Left lung (tissue), 14 donors: ENCODE measurements at places on chromosomes 7 and 10. TPM values are rescaled to one million over a fixed set of nuclear protein-coding genes. Genes with fewer than 3 reads are reported as not detected.

The C10orf67 gene
- polyA plus RNA-seq = 0.76 TPM

The PIK3CG gene
- polyA plus RNA-seq = 4.0 TPM

The LEP gene
- 0.07 TPM for polyA plus RNA-seq

The OR6B1 gene
- polyA plus RNA-seq = not detected

The GPR26 gene
- not detected for polyA plus RNA-seq

The CFAP69 gene
- 12.9 TPM for polyA plus RNA-seq

The ZNF862 gene
- 19.2 TPM for polyA plus RNA-seq

The GALNT17 gene
- polyA plus RNA-seq = 10.2 TPM

The TBC1D12 gene
- 21.4 TPM for polyA plus RNA-seq

The KBTBD2 gene
- polyA plus RNA-seq = 62.8 TPM

GRCh38 chr10:98567391-98568133 is 120.8 kb upstream of the HPS1 start:
- no peak for DNase-seq

- no peak for DNase-seq
Measured at GRCh38 chr7:11620406-11621253, 211.4 kb downstream of the THSD7A start.

DNA sequence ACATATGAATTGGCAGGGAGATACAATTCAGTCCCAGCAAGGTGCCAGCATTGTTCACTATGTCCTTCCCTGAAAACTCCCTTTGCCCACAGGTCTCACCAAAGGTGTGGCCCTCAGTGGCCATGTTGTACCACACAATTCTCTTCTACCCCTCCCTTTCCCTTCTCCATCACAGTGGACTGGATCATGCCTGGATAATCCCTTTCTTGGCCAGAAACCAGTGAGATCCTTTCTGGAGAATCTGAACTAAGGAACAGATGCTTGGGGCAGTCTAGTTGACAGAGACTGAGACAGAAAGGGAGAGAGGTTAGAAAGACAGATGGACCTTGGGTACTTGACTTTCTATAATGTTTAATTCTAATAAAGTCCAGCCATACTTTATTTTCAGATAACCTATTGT is 9.5 kb downstream of the NMT2 start:
- no peak for DNase-seq

DNA sequence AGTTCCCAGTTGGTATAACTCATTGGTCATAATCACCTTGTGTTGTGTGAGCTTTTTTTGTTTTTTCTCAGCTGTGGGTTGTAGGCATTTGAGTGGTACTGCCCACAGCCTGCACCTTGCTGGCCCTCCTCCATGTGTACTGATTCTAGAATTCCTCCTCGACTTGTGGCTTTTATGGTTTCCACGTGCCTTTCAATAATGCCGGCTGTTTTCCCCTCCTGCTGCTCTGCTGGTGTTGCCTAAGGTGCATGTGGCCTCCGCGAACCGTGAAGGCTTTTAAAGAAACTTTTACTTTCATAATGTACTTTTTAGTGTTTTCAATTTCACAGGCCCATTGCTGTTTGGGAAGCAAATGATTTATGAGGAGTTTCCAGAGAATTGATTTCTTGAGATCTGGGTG is 518.0 kb downstream of the REEP3 start:
- no peak for DNase-seq

- DNase-seq = no peak
Measured at GRCh38 chr10:58400609-58401008, 15.4 kb downstream of the TFAM start.

DNA sequence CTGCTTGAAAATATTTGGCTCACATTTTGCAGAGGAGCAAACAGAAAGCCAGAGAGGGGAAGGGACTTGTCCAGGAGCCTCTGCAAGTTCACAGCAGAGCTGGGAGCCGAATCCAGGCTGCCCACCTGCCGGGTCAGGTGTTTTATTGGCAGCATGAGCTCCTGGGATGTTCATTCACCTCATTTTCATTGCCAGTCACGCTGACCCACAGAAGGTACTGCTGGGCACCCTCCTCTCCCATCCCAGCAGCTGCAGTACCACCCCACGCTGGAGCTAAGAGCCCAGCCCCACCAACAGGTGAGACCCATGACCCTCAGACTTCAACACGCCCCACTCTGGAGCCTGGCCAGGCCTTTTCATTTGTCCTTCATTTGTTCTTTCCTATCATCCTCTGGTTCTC is 102.7 kb downstream of the GRID1 start:
- DNase-seq = no peak

- DNase-seq = no peak
Measured at GRCh38 chr10:103254538-103255325, 9.0 kb downstream of the RPEL1 start.

DNA sequence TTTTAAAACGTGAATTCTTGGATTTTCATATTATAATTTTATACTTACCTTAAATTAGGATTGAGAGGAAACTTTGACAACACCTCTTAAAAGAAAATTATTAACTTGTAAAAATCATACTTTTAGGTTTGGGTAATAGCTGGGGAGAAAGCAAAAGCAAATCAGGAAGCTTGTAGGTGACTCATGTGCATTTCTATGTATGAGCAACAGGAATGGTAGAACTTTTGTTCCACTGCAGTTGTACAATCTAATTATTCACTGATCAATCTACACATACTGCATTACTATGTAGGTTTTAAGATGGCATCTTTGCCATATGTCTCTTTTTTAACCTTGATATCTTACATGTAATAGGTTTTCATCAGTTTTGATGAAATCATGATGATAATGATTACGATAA is 223.2 kb downstream of the PRKG1 start:
- no peak for DNase-seq

DNA sequence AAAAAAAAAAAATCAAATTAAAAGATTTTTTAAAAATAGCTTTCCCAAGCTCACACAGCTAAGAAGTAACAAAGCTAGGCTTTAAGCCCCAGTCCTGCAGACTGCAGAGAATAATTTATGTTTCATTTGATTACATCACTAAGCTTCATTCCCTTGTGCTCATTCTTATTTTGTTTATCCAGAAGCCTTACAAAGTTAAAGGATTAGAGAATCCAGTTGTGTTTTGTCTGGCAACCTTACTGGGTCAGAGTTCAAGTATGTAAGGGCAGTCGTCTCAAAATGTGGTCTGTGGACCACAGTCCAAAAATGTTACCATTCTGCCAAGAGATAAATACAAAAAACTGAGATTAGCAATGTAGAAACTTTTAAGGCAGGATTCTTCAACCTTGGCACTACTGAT is 32.1 kb upstream of the EZH2 start:
- peak; percentile 12 for DNase-seq

- DNase-seq = no peak
Measured at GRCh38 chr7:46486256-46487206, 565.5 kb upstream of the IGFBP3 start.

DNA sequence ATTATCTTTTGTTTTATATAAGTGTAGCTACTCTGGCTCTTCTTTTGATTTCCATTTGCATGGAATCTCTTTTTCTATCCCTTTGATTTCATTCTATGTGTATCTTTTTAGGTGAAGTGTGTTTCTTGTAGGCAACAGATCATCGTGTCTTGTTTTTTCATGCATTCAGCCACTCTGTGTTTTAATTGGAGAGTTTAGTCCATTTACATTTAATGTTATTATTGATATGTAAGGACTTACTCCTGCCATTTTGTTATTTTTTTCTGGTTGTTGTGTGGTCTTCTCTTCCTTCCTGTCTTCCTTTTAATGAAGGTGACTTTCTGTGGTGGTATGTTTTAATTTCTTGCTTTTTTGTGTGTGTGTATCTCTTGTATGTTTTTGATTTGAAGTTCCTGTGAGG is 81.6 kb downstream of the BBS9 start:
- no peak for DNase-seq

DNA sequence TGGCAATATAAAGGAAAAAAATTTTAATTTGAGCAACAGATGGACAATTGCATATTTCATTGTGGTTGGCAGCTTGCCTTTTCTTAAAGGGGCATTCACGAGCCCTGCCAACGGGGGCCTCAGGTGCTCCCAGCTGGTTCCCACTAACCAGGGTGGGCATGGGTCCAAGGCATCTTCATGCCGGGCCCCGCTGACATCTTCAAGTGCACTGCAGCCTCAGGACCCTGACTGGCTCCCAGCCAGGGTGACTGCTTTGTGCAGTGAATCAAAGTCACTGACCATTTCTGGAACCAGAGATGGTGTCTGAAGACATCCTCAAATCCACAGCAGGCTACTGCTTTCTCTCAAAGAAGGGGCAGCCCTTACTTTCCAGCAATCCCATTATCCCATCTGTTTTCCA is 275.2 kb upstream of the MGMT start:
- DNase-seq = no peak

- no peak for DNase-seq
Measured at GRCh38 chr10:31698181-31698830, 230.3 kb downstream of the ARHGAP12 start.

GRCh38 chr7:17411922-17412321 is 113.5 kb downstream of the AHR start:
- no peak for DNase-seq

- DNase-seq = no peak
Measured at GRCh38 chr10:79306644-79307220, 40.5 kb upstream of the PPIF start.

DNA sequence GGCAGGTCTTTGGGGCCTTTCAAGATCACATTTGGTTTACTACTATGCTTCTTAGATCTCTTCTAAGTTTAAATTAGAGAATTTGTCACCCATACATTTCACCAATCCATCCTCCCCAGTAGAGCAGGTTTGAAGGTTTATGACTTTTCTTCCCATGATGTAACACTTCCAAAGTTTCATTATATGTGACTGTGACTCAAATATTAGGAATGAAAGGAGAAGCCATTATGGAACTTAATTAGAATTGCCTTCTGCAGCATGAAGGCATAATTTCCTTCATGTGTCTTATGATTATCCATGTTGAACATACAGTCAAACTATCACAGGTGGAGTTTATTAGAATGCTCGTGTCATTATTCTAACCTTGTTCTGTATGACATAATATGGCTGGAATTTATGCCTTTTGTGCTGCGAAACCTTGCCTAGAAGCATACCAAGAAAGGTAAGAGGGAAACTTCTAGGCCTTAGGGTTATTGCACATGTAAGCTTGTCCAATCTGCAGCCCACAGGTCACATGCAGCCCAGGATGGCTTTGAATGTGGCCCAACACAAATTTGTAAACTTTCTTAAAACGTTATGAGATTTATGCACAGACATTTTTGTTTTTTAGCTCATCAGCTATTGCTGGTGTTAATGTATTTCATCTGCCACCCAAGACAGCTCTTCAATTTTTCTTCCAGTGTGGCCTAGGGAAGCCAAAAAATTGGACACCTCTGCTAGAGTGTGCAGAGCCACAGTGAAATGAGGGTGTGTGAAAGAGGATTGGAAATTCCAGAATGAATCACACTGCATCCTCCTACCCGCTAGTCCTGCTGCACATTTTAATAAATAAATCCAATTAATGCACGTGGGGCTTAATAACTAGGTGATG is 133.6 kb downstream of the TMEM26 start:
- no peak for DNase-seq

DNA sequence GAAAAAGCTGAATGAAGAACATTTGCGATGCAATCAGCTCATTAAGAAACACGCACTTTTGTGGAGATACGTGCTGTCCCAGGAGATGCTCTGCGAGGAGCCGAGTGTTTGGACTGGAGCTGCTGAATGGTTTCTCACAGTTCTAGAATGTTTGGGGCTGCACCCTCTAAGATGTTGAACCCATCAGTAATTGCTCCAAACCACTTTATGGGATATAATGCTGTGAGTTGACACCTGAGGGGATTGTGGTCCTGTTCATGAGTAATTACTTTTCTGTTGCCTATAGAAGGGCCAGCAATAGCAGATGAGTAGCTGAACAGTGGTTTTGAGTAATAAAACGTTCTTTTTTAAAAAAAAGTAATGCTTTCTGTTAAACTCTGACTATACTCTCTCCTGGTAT is 63.1 kb downstream of the IKZF1 start:
- no peak for DNase-seq

- DNase-seq = no peak
Measured at GRCh38 chr10:97937928-97938327, 88.3 kb downstream of the GOLGA7B start.

GRCh38 chr7:142438235-142438922 is 180.5 kb upstream of the PRSS58 start:
- peak; percentile 75 for DNase-seq

DNA sequence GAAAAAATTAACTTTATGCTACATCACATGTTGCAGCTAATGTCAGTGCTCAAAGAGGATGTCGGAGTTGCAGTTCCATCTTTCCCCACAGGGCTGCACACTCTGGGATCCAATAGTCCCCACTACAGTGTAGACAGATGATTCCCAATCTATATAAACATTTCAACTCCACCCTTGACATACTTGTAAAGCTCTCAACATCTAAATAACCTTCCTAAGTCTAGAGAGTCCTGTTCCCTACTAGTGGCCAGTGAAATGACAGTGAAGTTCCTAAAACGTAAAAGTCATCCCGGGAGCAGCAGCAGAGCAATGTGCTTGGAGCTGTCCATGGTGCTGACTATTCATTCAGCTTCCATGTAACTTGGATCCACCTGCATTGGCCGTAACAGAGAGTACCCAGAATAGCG is 145.1 kb downstream of the GRM8 start:
- no peak for DNase-seq

GRCh38 chr10:95445223-95445836 is 115.8 kb downstream of the SORBS1 start:
- DNase-seq = no peak

GRCh38 chr7:137417464-137417863 is 73.9 kb upstream of the PTN start:
- DNase-seq = no peak

DNA sequence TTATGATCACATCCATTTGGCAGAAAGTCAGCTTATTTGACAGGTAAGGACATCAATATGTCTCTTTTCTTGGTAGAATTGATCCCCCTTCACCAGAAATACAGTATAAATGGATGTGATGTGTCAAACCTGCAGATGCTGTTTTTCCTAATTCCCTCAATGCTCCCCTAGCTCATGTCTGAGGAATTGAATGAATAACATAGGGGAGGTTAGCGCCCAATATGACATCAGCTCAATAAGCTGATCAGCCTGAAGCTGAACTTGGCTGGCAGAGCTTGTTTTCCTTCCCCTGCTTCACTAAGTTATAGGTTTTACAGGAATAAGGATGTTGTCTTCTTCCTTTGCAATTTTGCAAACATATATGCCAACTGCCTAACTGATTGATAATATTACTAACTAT is 132.5 kb downstream of the REEP3 start:
- DNase-seq = no peak
